ENCODE measurements at places on chromosomes 1 and 21.

- no peak for DNase-seq
Observed at GRCh38 chr1:21638531-21639341, 30.4 kb downstream of the RAP1GAP start.

DNA sequence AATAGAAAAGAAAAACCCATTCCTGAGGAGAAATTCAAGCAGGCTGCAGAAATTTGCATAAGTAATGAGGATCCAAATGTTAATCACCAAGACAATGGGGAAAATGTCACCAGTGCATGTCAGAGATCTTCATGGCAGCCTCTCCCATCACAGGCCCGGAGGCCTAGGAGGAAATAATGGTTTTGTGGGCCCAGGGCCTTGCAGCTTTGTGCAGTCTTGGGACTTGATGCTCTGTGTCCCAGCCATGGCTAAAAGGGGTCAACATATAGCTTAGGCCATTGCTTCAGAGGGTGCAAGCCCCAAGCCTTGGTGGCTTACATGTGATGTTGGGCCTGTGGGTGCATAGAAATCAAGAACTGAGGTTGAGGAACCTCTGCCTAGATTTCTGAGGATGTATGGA, 22.7 kb downstream of the RAB3GAP2 start:
- no peak for DNase-seq

GRCh38 chr1:10599194-10599861, 124.6 kb downstream of the PEX14 start:
- DNase-seq, result no peak

- DNase-seq, result no peak
Observed at GRCh38 chr1:109636201-109636952, 16.7 kb downstream of the AMPD2 start.

DNA sequence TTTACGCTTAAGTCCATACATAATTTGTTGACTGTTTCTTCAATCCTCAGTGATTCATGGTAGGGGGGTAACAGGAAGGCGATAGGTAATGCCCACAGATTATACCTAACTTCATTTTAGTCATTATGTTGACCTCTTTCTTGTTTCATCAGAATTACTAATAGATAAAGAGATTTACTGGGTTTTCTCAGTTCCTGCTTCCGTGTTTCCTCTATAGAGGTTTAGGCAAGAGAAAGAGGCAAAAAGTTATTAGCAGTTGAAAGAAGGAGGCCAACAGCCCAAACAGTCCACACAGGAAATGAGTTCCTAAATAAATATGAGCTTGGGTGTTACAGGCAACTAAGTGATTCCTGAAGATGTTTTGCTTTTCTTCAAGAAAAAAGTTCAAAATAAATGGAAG, 17.9 kb upstream of the CLCA1 start:
- no peak for DNase-seq

DNA sequence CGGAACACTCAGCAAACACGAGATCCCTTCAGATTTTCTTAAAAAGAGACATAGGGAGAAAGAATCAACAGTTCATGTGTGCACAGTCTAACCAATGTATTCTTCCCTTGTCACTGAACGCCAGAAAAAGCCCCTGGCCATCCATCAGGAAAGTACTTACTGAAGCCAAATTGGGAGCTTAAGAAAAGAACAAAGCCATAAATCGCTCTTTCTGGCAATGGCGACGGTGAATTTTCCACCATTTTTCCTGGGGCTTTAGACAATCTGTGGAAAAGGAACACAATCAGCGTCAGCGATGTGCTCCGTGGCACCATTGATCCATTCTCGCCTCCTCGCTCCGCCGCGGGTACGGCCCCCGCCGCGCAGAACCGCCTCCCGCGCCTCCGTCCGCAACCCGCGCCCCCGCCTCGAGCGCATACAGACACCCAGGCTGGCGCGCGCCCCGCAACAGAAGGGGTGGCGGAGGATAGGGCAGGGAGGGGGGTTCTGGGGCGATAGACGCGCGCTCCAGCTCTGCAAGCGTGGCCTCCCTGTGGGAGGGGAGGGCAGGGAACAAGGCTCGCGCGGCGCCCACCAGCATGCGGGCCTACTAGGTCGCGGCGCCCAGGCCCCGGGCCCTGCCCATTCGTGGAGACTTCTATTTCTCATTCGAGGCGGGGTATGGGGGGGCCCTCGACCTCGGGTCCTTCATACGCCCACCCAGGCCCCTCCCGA, 440 bp downstream of the PIGP start:
- peak; percentile 89 for DNase-seq

DNA sequence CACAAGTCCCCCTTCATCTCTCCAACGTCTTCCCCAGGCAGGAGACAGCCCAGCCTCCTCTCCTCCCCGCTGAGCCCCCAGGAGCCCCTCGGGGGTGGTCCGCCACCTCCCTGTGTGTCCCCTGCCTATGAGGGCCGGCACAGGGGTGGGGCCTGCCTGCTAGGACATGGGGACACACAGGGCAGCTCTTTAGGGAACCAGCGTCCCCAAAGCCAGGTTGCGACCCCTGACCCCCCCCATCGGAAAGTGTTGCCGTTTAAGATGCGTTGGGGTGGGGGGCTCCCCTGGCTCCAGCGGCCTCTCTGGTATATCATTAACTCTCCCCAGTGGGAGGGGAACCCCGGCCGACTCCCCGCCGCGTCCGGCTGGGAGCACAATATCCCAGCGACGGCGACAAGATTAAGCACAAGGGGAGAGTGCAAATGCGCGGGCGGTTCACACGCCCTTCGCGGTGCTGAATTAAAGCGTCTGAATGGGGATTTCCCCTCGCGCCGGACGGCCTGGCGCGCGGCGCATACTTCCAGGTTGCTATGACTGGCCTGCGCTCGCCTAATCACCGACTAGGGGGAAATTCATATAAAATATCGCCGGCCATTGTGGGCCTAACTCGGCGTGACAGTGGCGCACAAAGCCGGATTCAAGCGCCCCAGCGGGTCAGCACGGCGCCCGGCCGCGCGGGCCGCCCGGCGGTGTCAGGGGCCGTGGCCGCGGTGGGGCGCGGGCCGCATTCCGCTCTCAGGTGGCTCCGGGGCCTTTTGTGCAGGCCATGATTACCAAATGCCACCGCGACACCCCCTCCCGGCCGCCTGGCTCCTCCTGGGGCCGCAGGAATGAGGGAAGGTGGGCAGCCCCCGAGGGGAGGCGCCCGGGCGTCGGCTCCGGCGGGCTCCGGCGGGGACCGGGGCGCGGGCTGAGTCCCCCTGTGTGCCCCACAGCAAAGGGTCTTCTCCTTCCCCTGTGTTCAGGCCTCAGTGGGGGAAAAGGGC, 30.9 kb downstream of the WNT3A start:
- peak; percentile 16 for DNase-seq

- no peak for DNase-seq
Observed at GRCh38 chr1:114755006-114755931, 2.5 kb downstream of the CSDE1 start.

DNA sequence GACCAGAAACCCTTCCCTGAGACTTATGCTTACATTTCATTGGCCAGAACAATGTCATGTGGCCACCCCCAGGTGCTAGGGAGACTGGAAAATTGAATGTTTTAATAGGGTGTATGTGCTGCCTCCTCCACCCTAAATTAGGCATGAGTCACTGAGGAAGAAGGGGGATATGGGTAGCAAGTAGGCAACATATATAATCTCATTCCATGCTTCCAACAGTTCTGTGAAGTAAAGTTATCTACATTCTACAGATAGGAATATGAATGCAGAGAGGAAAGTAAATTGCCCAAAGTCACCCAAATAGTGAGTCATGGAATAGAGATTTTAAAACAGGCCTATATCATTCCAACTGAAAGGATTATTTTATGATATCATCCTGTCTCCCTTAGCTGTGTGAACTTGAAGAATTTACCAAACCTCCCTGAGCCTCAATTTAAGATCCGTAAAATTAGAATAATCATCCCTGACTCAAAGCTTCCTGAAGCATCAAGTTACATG, 168.6 kb upstream of the FGGY start:
- no peak for DNase-seq

DNA sequence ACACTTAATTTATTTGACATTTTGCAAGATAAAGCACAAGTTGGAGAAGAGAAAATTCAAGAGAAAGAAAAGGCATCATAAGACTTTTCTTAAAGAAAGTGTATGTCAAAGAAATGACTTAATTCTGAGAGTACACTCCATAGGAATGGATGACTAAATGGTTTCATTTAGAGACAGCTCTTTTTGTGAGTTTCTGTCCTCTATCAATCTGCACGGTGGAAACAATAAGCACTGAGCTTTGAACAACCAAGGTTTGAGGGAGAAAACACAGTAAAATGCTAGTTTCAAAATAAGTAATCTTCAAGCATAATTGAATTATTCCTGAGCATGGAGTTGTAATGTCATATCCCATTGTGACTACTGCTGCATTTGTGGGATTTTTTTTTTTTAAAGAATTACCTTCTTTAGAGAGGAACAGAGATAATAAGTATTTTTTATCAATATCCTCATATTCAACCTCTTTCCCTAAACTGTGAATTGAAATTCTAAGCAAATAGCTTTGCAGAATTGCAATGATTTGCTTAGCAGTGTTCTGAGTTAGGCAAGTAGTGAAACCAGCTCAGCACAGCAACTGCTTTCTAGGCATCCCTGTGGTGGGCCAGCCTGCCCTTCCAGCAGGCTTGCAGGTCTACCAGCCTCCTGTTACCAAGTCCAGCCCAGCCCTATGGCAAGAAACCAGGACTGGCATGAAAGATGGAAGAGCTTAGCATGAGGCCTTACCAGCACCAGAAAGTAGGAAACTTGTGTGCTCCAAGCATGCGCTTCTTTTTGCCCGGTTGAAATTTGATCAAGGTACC, 38.2 kb downstream of the KCNJ6 start:
- DNase-seq, result no peak

GRCh38 chr1:156356262-156356874, 12.6 kb upstream of the RHBG start:
- no peak for DNase-seq

DNA sequence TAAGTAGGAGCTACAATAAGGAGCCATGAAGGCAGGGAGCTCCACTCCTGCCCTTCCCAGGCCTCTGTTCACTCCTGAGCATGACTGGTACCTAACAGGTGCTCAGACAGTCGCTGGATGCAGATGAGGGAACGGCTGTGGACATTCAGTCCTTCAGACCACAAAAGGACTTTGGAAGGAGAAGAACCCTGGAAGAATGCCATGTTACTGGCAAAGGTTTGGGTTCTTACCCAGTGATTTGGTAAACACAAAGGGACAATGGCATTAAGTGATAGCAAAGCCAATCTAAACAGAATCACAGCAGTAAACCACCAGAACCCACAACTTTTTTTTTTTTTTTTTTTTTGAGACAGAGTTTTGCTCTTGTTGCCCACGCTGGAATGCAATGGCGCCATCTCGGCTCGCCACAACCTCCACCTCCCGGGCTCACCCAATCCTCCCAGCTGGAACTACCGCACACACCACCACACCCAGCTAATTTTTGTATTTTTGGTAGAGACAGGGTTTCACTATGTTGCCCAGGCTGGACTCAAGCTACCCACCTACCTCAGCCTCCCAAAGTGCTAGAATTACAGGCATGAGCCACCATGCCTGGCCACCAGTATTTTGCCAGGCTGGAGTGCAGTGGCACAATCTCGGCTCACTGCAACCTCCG, 7.5 kb upstream of the CBR3 start:
- DNase-seq, result no peak

DNA sequence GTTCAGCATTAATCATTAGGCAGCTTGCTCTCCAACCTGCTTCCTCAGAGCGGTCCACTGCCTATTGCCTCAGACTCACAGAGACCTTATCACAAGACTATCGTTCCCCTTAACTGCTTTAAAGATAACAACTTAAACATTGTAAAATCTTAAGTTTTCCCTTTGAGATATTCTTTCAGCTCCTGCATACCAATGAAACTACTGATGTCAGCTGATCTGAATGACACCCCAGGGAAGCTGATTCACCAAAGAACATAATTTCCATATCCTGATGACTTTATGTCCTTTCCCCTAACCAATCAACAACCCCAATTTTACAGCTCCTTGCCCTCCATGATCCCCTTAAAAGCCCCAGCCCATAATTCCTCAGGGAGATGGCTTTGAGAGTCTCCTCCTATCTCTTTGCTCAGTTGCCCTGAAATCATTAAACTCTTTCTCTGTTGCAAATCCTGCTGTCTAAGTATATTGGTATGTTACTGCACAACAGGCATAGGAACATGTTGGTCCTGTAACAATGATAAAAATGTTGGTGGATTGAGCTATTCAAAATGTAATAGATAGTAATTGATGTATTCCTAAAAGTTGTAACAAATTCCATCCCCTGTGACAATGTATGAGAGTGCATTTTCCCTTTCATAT, 621.4 kb upstream of the RGS18 start:
- DNase-seq, result no peak

GRCh38 chr1:9451081-9451480, 88.2 kb upstream of the SLC25A33 start:
- DNase-seq, result no peak

All from dorsolateral prefrontal cortex (tissue), 122 donors.